Effector CD4-positive, alpha-beta T cell (primary cell): ENCODE measurements at places on chromosomes 5 and 9.
A peak's percentile ranks its signal among the peaks of the same experiment; 100 is the strongest.

GRCh38 chr5:121105921-121106320, 641.8 kb downstream of the PRR16 start:
- DNase-seq, result no peak

DNA sequence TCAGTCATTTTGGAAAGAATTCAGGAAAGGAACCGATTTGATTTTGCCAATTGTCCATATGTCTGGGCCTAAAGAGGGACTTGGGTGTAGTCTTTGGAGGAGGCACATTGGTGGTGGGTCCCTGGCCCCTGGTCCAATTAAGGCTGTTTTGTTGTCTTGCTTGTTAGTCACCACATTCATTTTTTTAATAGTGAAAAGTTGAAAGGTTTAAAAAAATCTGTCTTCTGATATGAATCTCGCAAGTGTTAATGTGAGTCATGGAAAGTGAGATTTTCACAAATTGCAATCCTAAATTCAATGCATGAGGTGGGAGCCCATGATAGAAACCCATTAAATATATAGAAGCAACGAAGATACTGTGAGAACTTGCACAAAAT, 165.9 kb upstream of the OTULINL start:
- no peak for DNase-seq

DNA sequence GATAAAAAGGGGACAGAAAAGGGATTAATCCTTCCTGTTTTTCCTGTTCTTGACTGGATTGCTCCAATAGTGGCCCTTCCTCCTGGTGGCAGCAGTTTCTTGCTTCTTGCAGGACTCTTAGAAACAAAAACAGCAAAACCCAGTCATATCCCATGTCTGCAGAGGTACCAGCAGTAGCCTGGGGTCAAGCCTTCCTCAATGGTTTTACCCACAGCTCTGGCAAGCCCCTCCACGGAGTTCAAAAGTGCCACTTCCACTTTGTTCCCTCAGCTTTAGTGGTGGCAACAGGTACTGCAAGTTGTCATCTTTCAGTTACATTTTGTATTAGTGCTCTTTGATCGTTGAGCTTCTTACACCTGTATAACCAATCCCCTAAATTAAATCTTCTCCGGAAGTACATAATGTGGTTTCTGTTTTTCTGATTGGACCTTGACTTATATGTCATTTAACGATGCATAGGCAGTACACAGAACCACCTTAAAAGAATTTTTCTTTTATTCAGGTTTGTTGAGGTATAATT, 8.7 kb upstream of the RANBP6 start:
- peak; percentile 12 for DNase-seq

DNA sequence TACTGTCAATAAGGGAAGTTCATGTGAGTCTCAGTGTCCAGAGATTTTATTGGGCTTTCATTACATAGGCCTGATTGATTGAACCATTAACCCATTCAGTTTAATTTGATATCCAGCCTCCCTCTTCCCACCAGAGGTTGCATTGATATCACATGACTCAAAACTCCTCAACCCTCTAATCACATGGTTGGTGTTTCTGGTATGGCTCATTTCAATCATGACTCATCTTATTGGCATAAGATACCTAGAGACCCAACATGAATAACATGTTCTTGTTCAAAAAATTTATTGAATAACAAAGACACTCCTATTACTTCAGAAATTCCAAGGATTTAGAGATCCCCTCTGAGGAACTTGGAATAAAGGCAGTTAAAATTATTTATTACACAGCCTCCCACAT, 982.2 kb downstream of the TLE1 start:
- no peak for DNase-seq

- no peak for DNase-seq
Measured at GRCh38 chr5:124847907-124848306, 101.5 kb upstream of the ZNF608 start.

DNA sequence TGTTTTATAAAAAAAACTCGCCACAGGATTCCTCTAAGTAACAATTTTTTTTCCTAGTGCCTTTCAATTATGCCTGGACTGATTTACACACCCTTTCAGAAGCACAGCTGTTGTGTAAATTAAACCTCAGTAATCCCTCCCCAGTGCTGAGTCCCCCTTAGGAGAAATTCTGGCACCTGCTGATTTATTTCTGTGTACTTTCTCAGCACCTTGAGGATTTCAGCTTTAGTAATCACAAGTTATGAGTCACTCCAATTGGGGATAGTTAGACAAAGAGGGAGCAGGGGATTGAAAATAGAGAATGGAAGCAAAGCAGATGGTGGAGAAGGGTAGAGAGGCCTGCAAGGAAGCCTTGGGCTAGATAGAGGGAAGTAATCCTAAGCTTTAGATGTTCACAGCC, 171.7 kb downstream of the TTLL11 start:
- no peak for DNase-seq

DNA sequence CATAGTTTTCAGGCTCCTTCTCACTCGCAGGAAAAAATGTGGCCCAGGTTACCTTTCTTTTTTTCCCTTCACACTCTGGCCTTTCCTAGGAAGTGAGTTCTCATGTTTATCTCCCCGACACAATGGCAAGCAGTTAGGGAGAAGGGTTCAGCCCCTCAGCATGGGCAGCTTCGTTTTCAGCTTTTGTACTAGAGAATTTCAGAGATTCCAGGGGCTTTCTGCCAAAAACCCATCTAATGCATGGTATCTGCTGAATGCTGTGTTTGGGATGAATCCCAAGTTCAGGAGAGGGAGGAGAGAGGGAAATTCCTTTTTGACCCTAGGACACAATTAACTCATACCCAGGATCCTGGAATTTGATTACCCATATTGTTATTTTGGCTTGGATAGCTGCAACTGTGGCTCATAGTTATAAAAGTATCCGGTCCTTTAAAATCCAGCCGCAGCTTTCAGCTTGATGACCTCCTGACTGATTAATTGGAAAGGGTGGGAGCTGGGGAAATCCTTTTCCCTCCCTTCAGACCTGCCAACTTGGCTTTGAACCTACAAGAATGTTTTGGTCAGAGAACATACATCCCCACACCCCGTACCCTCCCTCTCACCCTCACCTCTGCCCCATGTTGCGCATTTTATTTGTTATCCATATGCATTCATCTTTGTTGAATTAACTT, 78.4 kb downstream of the TMEM252 start:
- no peak for DNase-seq

- DNase-seq, result no peak
Measured at GRCh38 chr5:105263515-105263914, 1700.9 kb upstream of the NUDT12 start.
